ENCODE measurements at places on chromosomes 11 and 22.

DNA sequence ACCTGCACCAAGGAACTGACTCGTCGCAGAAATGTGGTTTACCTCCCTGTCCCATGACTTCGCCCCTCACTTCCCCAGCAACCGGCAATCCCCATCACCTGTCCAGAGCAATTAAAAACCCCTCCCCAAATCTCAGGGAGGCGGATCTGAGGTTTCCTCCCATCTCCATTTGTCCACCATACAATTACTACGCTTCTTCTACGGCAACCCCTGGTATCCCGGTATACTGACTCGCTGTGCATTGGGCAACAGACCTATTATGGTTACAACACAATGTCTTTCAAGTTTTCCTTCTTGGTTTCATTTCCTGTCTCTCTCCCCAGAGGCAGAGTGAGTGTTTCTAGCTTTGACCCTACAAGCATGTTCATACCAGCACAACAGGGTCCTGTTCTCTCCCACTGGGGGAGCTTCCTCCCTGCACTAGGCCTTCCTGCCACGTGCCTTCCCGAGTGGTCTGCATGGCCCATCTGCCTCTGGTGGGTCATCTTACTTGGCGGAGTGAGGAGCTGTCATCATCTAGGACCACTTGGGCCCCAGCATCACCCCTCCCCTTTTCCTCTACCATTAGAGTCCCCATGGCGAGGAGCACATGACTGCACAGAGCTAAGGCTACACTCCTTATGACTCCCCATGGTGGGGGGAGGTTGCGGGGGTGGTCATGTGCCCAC, 30.3 kb upstream of the NAP1L4 start:
- DNase-seq: no peak

DNA sequence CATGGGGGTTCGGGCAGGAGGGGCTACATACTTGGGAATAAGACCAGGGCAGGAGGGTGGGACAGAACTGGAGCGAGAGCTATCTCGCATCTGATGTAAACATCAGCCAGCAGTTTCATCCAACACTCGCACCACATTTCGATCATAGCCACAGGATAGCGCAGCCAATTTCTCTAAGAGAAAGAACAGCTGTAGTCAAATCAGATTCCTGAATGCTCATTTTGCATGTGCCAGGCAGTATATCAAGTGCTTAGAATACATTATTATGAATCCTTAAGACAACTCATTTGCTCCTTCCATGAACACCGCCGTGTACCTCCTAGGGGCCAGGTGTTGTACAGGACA, 14.5 kb downstream of the DGCR2 start:
- no peak for DNase-seq

GRCh38 chr11:70568814-70569617, 170.7 kb downstream of the CTTN start:
- no peak for DNase-seq

- DNase-seq: no peak
These were observed 52.0 kb downstream of the CADM1 start for GRCh38 chr11:115452241-115452640.

GRCh38 chr11:125886997-125887372, 483 bp upstream of the HYLS1 start:
- no peak for DNase-seq

- no peak for DNase-seq
These were observed 335 bp downstream of the ZNF408 start for GRCh38 chr11:46701078-46701654.

DNA sequence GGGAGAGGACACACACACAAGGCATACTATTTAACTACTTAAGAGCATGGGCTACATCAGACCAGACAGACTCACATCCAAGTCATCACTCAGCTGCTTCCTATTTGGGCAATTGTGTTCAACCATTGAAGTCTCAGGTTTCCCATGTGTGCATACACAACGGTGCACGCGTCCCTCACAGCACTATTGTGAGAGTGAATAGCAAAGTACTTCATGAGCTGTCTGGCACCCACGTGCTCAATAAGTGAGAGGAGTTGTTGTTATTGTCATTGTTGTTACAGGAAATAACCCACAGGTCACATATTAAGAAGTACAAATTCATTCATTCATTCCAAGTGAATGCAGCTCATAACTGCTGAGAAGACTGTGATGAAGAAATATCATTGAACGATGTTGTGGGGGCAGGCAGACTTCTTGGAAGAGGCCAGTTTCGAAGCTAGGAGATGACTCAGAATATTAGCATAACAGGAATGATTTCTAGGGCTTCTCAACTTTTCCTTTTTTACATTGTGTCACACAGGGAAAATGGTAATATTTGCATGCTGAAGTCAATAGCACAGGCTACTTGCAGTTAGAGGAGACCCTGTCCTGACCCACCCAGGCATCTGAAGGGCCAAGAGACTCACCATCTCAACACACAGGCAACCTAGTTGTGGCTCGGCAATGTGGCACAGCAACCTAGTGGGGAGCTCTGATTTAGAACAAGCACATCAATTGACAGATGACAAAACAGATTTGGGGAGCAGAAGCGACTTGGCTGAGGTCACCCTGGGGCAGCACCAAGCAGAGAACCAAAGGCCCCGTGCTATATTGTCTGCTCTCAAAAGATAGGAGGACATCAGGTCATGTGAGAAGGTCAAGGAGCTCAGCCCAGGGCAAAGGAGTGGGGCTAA, 606.0 kb downstream of the BUD13 start:
- DNase-seq: no peak

Measured in stimulated activated CD4-positive, alpha-beta T cell treated with anti-CD3 and anti-CD28 coated beads, Interleukin-1b, Interleukin-23, amount 100 ng/mL, for 4 hours (primary cell).